Cortex of kidney (tissue), 1 donor: ENCODE measurements at places on chromosomes 7 and 10.

DNA sequence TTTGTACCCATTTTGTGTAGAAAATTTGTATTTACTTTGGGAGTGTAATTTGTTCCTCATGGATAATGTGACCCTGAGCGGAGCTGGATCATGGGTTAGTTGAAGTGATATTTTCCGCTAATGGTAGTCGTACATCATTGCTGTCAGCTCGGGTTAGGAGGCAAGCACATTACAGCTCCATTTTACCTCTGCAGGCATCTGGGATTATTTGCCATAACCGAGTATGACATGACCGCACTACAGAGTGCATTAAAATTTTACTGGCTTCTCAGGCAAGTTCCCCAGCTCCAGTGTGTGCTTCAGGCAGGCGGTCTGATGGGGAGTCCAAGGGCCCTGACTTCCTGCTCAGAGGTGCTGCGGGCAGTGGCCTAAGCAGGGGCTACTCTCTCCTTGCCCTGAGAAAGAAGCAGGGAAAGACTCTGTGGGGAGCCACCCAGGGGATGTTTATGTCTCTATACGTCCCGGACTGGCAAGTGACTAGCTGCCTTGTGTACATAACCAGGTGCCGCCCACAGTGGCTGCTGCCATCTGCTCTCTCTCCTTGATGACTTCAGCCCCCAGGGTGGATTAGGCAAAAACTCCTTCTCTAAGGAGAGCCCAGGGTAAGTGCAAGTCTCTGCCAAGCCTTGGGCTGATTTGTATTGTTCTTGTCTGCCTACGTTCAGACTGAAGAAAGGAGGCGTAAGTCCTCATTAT is 685.3 kb upstream of the GALNT17 start:
- no peak for DNase-seq

- DNase-seq: no peak
These were observed 104.3 kb downstream of the PRKG1 start for GRCh38 chr10:51178634-51179033.

GRCh38 chr7:148374396-148375259 is 215.9 kb upstream of the C7orf33 start:
- no peak for DNase-seq

- DNase-seq: no peak
These were observed 89.5 kb downstream of the FAM53B start for GRCh38 chr10:124654686-124655085.

- no peak for DNase-seq
These were observed 11.5 kb upstream of the STN1 start for GRCh38 chr10:103929381-103929921.

DNA sequence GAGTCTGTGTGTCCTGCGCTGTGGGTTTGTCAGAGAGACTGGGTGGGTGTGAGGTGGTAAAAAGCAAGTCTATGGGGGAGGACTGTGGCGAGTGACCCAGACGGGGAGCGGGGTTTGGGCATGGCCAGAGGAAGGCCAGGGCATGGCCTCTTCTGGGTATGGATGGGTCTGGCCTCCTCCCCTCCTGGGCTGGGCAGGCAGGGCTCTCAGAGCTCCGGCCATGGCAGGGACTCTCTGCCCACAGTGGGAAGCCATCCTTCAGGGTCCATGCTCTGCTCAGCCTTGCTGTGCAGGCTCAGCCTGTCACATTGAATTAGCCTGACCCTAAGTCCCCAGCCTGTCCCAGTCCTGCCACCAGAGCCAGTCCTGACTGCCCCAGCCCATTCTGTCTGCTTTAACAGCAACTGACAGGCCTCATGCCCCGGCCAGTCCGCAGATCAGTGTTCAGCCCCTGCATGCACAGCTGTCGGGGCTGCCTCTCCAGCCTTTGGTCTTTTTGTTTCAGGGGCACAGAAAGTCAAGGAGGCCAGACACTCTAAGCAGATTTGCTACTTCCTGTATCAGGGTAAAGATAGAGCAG is 7.9 kb downstream of the ANTXRL start:
- DNase-seq: no peak

DNA sequence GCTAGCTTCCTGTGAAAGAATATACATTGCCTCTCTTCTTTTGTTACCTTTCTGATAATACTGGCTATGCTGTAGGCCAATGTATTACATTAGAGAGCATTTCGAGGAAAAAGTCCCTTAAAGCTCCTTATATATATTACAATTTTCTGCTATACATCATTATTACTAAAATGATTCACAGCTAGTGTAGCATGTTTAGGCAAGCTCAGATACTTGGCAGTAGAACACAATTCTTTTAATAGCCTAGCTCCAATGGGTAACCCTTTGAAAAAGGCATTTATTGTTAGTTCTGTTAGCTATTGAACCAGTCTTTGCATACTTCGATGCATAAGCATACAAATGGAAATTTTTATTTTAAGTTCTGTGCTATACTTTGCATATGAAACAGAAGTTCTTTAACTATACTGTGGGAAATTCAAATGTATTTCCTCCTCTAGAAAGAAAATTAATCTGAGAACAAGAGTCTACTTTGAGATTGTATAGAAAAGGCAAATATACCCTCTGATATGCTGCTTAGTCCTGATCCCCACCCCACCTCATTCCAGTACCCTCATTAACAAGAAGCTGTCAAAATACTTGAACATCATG is 55.6 kb upstream of the SKAP2 start:
- DNase-seq: no peak

DNA sequence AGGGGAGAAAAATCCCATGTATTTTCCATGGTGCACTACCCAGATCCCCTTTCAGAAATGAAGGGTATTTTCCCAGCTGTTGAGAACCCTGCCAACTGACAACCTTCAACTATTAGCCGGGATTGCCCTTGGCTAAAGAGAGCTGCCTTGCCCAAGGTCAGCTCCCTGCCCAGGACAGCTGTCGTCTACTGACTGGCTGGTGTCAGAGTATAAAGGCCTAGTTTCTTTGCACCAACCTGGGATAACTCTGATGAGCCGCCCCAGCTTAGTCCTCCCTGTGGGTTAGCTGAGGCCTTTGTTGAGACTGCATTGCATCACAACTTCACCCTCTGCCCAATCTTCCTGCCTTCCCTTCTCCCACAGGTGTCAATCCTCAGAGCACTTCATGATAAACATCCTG is 147.2 kb upstream of the RHEB start:
- DNase-seq: no peak

DNA sequence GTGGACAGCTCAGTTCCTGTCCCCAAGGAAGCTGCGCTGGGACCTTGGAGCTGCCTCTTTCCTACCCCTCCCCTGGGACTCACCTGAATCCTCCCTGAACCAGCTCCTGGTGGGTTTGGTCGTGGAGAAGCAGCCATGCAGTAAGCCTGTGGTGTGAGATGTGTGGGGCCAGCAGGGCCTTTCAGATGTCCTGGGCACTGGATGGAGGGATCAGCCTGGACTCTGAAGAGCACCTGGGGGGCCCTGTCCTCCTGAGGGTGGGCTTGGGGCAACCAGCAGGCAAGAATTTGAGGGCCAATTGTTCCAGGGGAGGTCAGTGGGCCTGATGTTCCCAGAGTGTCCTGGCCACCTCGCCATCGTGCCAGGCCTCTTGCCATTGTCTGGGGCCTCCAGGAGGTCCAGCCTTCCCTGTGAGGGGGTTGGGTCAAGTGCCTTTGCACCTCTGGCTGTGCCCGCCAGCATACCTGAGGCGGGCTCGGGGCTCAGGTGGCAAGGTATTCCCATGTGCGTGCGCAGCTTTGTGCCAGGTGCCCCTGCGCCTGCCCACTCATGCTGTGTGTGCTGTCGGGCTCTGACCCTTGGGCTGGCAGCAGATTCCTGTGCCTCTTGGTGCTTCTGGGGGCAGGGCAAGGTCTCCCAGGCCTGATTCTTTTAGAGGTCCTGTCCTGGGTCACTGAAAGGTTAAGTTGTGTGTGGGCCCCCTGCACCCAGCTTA is 7.3 kb downstream of the TRIM8 start:
- DNase-seq: no peak

- no peak for DNase-seq
These were observed 36.9 kb upstream of the AGR2 start for GRCh38 chr7:16841681-16842080.

GRCh38 chr7:127396184-127396583 is 3.7 kb upstream of the ZNF800 start:
- DNase-seq: no peak

- no peak for DNase-seq
These were observed 80.1 kb downstream of the ELMO1 start for GRCh38 chr7:37368540-37368939.

- no peak for DNase-seq
These were observed 68.7 kb downstream of the TAX1BP1 start for GRCh38 chr7:27808626-27809025.

DNA sequence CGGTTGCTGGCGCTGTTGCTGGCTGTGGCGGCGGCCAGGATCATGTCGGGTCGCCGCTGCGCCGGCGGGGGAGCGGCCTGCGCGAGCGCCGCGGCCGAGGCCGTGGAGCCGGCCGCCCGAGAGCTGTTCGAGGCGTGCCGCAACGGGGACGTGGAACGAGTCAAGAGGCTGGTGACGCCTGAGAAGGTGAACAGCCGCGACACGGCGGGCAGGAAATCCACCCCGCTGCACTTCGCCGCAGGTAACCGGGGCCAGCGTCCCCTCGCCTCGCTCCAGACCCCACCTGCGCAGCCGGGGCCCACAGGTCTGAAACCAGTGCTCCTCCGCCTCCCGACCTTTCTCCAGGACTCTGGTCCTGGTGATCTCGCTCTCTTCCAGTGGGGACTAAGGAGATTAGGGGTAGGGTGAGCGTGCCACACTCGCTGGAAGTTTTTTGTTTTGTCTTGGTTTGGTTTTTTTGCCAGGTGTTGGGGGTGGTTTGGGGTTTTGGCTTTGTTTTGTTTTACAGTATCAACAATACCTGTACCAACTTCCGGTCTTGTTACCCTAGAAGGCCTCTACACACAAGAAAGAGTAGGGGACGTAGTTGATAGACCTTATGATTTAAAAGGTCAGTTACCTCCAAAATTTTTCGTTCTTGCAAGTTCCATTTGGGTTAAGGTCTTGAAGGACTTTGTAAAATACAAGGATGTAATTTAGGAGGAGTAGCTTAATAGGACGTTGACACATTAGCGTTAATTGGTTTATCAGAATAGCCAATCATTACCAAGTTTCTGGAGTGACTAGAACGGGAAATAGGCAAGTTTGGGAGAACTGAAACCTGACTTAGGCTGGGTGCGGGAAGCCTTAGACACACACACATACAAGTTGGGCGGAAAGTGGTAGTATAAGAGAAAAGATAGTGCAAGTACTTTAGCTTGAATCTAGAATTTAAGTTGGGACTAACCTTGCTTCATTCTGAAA is 704 bp downstream of the TNKS2 start:
- DNase-seq: no peak

DNA sequence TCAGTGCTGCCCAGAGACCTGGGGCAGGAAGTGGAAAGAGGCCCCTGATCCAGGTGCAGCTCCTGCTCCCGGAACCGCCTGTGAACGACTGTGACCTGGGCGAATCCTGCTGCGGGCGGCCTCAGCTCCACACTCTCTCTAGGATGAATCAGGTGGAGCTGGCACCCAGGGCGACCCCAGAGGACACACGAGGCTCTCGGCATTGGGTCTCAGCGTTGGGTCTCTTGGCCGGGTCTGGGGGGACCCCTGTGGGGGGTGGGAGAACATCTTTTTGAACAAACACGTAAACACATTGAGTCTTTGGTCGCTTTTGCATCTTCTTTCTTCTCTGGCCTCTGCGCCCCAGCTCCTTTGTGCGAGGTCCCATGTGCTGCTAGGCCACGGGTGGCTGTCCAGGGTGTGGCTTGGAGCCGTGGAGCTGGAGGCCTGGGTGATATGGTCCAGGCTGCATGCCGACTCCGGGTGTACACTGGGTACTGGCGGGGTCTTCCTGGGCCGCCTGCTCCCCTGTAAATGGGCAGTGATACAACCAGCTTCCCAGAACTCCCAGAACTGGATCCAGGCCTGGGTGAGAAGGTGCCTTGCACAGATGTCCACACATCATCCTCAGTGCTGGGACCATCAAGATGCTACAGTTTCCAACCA is 435.8 kb downstream of the DNAJB6 start:
- DNase-seq: no peak

DNA sequence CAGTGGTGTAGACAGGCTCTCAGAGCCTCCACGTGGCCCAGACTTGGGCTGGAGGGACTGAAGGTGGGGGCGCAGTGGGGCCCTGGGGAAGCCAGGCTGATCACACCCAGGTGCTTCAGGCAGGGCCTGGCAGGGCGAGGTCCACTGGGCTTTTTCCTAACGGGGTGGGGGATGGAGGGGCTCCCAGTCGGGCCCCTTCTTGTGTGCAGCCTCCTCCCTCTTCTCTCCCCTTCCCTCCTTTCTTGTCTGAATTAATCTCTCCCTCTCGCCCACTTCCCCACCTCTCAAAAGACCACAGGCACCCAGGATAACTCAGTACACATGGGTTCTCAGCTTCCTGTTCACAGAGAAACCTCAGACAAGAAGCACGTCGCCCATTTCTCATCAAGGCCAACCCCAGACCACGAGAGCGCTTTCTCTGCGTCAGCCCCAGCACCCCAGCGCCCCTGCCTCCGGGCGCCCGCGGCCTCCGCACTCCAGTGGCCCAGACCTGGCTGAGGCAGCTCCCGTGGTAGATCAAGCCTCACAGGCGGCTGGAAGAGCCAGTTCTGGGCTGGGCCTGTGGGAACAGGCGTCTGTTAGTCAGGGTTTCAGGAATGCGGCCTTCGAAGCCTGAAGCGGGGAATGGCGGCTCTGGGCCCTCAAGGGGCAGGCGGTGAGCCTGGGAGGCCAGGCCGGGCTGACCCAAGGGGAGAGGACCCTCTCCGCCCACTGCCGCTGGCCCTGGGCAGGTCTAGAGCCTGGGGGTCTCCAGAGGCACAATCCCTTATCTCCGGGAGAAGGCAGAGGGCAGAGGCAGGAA is 50.6 kb downstream of the PWWP2B start:
- no peak for DNase-seq

- DNase-seq: no peak
These were observed 69.1 kb downstream of the ZMIZ1 start for GRCh38 chr10:79137826-79138225.

DNA sequence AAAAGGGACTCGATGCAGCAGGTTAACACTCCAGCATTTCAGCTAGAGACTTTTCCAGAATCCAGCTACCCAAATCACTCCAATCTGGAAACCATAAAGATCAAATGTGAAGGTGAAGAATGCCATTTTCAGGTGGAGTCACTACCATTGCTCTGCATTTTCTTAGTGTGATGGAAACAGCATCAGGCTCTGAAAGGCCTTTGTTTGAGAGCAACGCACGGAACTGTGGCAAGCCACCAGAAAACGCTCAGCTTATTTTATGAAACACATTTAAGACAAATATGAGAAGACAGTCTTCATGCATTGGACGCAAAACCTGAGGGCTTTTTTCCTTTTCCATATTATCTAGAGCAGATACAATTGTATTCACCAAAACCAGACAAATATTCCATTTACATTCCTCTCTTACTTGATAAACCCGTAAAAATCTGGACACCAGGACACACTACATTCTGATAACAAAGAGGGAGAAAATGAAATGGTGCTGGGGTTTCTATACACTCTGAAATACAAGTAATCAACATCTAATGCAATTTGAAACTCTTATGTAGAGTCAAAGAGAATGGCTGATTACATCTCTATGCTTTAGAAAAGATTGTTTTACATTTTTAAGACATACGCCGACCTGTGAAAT is 99.1 kb downstream of the NRP1 start:
- DNase-seq: no peak

GRCh38 chr10:8279598-8279997 is 225.1 kb downstream of the GATA3 start:
- DNase-seq: no peak

GRCh38 chr10:82277591-82277990 is 402.6 kb downstream of the NRG3 start:
- DNase-seq: no peak

GRCh38 chr10:28587270-28587969 is 54.5 kb downstream of the WAC start:
- no peak for DNase-seq
